Stimulated activated CD4-positive, alpha-beta T cell treated with anti-CD3 and anti-CD28 coated beads, Interleukin-15, amount 100 ng/mL, for 1 hour (primary cell): ENCODE measurements at places on chromosomes 11 and 22.

DNA sequence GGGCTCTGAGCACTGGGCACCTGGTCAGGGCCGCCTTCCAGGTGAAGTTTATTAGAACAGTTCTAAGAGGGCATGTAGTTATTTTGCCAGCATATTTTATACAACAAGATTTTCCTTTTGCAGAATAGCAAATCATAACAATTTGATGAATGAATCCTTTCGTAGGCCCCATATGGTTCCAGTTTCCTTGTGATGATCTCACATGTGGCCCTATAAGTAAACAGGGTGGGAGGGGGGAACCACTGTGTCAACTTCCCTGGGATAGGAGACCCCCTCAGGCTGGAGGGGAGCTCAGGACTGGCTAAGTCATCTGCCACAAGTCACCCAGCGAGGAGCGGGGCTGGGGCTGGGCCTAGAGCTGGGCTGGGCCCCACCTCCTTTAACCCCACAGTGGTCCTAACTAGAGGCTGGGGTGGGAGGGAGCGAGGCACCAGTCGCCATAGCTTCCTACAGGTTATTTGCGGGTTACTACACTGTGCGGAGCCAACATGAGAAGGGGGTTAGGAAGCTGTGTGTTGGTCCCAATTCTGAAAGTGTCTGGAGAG is 4.2 kb downstream of the FBLN1 start:
- DNase-seq, result no peak

GRCh38 chr22:50083462-50084079 is 1.7 kb downstream of the MLC1 start:
- DNase-seq, result no peak

DNA sequence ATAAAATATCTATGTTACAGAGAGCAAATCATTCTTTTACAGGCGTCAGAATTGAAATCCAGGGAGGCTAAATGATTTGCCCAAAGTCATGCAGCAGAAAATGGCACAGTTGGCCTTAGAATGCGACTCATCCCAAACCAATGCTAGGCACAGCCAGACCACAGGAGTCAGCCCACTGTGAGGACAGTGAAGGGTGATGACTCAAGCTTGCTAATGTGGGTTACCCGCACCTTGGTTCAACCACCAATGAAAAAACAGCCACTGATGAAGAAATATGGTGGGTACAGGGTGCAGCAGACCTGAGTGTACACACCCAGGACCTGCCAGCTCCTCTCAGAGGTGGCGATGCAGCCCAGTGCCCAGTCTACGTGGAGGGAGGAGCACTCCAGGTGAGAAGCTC is 89.7 kb downstream of the ZC3H12C start:
- no peak for DNase-seq

DNA sequence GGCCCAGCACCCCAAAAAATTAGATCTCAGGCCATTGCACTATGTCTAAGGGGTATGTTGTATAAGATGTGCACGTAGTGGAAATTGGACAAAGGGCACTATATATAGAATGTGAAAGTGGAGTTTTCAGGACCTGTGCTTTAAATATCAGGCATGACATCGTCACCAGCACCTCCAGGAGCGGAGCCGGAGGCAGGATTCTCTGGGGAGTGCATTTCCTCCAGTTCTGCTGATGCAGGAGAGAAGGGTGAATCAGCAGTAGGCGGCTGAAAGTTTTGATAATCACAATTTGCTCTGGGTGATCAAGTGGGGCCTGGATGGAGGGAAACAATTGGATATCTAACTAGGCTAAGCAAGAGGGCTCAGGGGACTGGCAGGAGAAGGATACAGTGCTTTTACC is 69.1 kb upstream of the NTM start:
- DNase-seq, result no peak

- DNase-seq, result no peak
These were observed 36.7 kb upstream of the EIF3D start for GRCh38 chr22:36565686-36566085.

- no peak for DNase-seq
These were observed 15.4 kb downstream of the CCDC34 start for GRCh38 chr11:27347359-27348339.

DNA sequence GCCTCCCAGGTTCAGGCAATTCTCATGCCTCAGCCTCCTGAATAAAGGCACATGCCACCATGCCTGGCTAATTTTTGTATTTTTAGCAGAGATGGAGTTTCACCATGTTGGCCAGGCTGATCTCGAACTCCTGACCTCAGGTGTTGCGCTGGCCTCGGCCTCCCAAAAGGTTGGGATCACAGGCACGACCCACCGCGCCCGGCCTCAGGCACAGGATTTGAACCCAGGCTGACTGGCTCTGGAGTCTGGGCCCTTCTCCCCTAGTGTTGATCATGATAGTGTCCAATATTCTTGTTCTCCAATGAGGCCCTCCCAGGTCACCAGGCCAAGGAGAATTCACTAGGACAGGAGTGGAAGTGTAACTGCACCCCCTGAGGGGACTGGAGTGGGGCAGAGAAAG is 401.9 kb downstream of the LARGE1 start:
- DNase-seq, result no peak

DNA sequence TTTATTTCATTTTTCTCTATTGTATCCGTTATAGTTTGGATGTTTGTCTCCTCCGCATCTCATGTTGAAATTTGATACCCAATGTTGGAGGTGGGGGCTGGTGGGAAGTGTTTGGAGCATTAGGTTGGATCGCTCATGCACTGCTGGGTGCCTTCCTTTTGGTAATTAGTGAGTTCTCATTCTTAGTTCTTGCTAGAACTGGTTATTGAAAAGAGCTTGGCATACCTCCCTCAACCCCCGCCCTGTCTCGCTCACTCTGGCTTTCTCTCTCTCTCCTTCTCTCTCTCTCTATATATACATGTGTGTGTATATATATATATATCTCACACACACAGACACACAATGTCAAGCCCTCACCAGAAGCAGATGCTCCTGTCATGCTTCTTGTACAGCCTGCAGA is 978.7 kb downstream of the DLG2 start:
- DNase-seq, result no peak

- peak; percentile 53 for DNase-seq
These were observed 43.6 kb upstream of the POU2AF1 start for GRCh38 chr11:111422494-111423249.

GRCh38 chr11:63838150-63838677 is 696 bp upstream of the MARK2 start:
- no peak for DNase-seq

- DNase-seq, result no peak
These were observed 1.0 kb downstream of the ZNF70 start for GRCh38 chr22:23749841-23750301.

GRCh38 chr11:75199412-75199955 is 41.1 kb upstream of the TPBGL start:
- DNase-seq, result no peak

DNA sequence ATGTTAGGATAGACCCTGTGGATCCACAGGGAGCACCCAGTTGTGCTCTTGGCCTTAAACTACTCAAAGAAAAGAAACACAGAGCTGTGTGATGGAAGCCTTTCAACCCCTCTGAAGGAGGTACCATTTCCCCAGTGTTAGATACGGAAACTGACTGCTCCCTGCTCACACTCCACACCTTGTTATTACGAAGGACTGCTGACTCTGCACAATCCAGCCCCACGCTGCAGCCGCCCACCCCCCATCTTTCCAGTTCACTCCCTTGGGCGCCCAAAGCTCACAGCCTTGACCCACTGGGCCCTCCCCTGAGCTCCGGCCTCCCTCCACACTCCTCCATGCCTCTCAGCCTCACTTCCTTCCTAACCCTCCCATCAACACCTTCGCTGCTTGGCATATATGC is 75.5 kb downstream of the EFCAB6 start:
- DNase-seq, result no peak

DNA sequence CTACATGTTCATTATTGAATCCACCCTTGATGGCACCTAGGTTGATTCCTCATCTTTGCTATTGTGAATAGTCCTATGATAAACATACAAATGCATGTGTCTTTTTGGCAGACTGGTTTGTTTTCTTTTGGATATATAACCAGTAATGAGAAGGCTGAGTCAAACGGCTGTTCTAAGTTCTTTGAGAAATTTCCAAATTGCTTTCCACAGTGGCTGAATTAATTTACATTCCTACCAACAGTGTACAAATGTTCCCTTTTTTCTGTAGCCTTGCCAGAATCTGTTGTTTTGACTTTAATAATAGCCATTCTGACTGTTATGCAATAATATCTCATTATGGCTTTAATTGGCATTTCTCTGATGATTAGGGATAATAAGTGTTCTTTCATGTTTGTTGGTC is 184.9 kb downstream of the CASP12 start:
- DNase-seq, result no peak

DNA sequence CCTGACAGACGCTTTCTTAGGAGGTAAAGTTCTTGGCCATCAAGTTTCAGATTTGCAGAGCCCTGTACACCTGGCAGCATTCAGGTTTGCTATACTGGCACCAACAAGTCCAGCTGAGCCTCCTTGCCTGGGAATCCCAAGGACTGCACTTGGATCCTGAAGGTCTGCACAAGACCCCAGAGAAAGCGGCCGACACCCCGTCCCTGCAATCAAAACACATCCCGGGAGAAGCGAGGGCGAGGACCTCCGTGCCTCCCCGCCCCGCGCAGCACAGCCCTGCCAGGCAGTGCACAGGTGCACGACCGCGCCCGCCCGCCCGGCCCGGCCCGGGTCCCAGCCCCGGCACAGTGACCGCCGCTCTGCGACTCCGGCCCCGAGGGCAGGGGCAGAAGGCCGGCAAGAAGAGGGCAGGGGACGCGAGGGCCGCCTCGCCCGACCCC is 559 bp downstream of the MRTFA start:
- DNase-seq, result no peak

GRCh38 chr22:38177926-38178604 is 3.6 kb downstream of the PLA2G6 start:
- no peak for DNase-seq

- DNase-seq, result no peak
These were observed 2.1 kb downstream of the ALDH3B1 start for GRCh38 chr11:68012044-68012842.

GRCh38 chr11:1230456-1231395 is 7.9 kb downstream of the MUC5B start:
- DNase-seq, result no peak

GRCh38 chr11:127643268-127644058 is 642.9 kb upstream of the KIRREL3 start:
- DNase-seq, result no peak

GRCh38 chr11:128195057-128195751 is 392.2 kb downstream of the ETS1 start:
- DNase-seq, result peak; percentile 6

- no peak for DNase-seq
These were observed 94.8 kb downstream of the EXT2 start for GRCh38 chr11:44189986-44190882.

DNA sequence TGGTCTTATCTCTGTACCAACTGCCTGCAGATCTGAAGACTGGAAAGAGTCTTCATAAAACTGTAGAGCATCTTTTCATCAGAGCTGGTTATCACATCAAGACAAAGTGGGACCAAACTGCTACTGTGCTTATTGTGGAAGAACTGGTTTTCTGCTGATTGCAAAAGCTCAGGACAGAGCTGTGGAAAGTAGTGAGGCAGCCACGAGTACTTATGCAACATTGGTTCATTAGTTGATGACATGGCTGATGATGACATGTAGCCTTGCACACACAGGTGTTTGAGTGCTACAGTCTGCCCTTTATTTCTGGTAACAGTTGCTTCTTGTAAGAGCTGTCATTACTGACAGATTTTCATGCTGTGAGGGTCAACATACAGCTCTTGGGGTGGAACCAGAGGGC is 185.4 kb upstream of the GUCY1A2 start:
- DNase-seq, result no peak

- no peak for DNase-seq
These were observed 49.9 kb upstream of the WNT7B start for GRCh38 chr22:46026899-46027210.

DNA sequence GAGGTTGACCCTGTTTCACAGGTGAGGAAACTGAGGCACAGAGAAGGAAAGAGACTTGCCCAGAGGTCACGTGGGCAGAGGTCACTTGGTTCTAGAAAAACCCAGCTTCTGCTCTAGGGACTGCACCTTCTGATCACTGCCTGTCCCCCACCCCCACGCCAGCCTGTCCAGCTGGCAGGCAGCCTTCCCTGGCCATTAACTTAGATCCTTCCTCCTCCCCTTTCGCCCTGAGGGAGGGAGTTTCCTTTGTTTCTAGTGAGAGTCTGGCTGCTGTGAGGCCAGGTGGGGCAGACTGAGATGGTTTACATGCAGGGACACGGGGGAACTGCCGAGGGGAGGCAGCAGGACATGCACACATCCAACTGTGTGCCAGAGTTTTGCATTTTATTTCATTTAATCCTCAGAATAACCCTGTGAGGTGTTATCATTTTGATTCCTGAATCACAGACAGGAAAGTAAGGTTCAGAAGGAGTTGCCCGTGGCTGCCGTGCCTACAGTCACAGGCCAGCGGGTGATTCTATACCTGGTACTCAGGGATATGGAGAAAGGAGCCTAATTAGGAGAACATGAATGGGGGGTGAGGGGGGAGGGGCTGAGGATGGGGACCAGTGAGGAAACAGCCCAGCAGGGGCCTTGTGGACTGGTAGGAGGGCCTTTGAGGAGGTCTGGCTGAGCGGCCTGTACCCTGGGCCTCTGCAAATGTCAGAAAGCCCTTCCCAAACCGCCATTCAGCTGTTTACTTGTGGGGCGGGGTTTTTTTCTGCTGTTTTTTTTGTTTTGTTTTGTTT is 3.4 kb downstream of the FAM83F start:
- DNase-seq, result no peak

DNA sequence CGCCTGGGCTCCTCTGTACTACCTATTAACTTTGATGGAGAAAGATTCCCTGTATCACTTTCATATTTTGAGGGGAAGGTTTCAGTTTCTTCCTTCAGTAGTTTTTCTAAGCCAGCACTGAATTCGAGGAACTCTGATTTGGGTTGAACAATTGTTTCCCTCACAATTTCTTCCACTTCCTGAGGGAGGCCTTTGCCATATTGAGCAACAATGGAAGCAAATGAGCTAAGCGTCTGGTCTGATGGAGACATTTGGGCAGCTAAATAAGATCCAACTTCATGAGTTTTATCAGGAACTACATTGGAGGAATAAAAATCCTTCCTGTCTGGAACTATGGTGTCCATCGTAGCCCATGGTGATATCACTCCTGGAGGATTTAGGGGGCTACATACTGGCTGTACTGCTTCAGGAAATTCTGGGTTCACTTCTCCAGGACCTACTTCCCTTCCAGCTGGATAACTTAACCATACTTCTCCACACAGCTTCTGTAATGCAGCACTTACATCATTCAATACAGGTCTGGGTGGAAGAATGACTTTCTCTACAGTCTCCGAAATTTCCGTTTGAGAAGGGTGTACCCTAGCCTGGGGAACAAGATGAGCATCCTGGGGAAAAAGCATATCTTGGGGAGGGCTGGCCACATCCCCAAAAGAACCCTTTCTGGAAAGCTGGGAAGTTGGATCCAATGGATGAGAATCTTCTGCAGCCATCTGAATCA is 38.9 kb upstream of the CCDC89 start:
- no peak for DNase-seq

- DNase-seq, result no peak
These were observed 1.9 kb downstream of the PIWIL3 start for GRCh38 chr22:24772493-24773220.

DNA sequence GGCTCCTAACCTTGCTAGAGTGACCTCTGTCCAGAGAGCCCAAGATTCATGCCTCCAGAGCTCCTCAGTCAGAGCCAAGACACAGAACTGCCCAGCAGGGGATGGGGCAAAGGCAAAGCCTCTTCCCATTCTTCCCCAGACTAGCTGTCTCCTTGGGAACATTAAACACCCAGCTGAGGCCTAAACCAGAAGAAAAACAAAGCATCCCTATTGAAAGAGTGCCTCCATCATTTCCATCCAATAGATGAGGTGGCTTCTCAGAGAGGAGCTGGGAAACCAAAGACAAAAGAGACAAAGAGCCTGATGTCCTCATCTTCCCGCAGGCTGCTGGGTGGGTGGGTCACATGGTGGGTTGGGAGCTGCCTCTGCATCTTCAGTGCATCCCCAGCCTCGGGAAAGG is 37.4 kb downstream of the COMMD9 start:
- DNase-seq, result no peak
